Stimulated activated CD4-positive, alpha-beta T cell treated with anti-CD3 and anti-CD28 coated beads, Interleukin-15, amount 100 ng/mL, for 24 hours (primary cell): ENCODE measurements at places on chromosomes 16 and 17.

DNA sequence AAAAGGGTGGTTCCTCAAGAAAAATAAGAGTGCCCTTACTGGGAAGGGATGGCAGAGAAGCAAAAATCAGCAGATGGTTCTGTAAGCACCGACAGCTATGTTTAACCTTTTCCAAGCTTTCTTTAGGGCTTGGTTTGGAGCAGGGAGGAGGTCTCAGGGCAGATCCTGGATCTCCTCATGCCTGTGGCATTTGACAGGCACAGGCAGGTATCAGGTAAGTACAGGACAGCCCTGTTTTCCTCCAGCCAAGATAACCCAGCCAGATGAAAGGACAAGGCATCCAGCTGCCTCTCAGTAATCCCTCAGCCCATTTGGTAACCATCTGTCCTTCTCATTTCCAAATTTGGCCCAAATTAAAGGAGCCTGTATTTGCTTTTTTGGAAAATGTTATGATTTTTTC is 141.5 kb downstream of the TOX3 start:
- DNase-seq = no peak

- no peak for DNase-seq
These were observed 3.5 kb downstream of the ATP2A3 start for GRCh38 chr17:3960764-3961163.

- DNase-seq = no peak
These were observed 18.9 kb downstream of the MSI2 start for GRCh38 chr17:57275071-57275764.

DNA sequence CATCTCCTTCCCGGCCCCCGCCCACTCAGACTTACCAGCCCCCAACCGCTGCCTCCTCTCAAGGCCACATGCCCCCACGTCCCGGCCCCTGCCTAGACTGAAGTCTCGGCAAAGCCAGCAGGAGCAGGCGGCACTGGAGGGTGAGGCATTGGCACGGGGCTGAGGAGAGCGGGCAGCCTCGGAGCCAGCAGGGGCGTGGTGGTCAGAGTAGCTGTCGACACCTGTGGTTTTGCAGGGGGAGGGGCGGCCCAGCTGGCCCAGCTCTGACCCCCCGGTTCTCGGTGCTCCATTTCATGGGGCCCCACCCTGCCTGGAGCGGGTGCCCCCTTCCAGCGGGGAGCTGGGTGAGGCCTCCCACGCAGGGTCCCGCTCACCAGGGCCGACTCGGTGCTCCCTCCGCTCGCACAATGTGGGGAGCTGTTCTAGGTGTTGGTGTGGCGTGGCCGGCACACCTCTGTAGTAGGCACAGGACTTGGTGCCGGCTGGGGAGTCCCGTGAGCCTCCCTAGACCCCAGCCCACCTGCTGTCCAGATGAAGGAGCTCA is 4.7 kb downstream of the CDH15 start:
- DNase-seq = no peak

- DNase-seq = no peak
These were observed 140.9 kb downstream of the SHISA9 start for GRCh38 chr16:13042291-13042685.

- no peak for DNase-seq
These were observed 28.5 kb upstream of the NACA2 start for GRCh38 chr17:61619493-61619892.

GRCh38 chr16:27113341-27113841 is 46.7 kb downstream of the C16orf82 start:
- no peak for DNase-seq

DNA sequence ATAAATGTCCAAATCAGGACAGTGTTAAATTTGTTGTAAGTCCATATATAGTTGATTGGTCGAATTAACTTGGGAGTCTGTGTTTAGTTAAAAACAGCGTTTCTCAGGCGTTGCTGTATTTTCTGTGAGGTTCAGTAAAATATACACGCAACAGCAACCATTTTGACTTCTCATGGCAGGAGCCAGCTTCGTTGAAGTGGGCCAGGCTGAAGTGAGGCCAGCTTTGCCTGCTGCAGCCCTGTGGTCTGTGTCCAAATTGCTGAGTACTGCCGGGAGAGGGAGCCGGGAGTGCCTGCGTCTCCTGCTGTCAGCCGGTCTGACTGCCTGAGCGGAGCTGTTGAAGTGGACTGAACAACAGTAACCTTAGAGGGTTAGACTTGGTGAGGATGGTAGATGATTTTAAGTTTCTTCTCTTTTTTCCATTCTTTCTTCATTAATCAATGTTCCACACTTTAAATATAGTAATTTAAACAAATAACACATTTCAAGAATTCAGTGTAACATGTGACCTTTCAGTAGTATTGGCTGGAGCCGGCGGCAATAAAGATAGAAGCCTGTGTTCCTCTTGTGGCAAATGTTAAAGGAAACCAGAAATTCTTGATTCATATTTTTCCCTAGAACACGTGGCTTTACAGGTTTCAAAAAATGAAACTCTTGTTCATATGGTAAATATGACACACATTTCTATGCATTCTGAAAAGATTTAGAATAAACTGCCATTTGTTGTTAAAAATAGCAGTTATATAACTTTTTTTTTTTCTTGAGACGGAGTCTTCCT is 37.0 kb upstream of the ZNF750 start:
- DNase-seq = no peak

- no peak for DNase-seq
These were observed 28.4 kb downstream of the BAIAP2 start for GRCh38 chr17:81063106-81064093.

DNA sequence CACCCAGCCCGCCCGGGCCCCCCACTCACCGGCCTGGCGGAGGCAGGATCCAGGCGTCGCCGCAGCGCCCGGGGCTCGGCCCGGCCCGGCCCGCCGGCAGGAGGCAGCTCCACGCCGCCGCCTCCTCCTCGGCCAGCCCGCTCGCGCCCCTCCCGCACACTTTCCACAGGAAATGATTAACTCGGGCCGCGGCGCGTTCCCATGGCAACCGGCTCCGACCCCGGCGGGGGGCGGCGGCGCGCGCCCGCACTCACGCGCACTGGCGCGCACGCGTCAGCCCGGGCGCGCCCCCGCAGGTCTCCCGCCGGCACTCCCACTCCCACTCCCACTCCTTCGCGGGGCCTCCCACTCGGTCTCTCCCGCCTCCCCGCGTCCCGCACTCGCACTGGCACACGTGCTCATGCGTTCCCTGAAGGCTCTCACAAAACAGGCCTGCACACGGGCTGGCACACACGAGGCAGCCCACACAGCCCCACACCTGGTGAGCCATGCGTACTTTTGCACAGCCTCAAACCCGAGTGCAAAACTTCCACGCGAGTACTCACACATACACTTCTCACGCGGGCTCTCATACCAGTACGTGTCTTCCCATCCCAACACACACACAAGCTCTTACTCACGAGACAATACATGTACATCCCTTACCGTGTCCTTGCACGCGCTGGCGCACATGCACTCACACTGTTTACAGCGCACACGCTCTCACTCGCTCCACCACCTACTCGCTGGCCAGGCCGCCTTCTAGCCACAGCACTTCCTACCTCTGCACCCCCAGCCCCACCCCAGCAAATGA is at the start of gene KIFC3:
KIFC3 (minus strand) TSS at position 151 of the 793 bp plus-strand sequence. CDS start 4,248 bp downstream, outside the sequence.
- DNase-seq = peak; percentile 82

GRCh38 chr16:21336231-21336630 is 58.1 kb upstream of the CRYM start:
- DNase-seq = no peak

DNA sequence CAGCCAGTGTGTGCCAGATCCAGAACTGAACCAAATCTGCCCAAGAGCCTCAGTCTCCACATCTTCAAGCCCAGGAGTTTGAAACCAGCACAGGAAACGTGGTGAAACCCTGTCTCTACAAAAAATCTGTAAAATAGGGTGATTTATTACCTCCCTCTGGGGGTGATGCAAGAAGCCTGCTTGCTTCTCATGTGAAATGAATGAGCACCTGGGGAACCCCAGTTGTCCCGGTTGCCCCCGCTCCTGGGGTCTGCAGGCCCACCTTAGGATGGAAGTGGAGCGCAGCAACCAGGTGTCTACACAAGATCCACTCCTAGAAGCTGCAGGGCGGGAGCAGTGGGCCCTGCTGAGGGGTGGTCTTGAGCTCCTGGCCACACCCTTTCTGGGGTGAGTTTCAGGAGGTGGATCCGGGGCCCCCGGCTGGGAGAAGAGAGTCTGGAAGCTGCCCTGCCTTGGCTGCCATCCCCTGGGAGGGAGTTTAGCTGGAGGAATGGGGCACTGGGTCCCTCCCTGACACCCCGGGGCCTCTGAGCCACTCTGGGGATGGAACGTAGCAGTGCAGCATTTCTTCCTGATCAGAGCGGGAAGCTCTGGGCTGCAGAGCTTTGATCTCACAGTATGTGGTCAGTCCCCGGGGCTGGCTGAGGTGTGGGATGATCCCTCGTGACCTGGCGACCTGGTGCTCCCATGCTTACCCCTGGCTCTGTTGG is 117.8 kb downstream of the RAB11FIP4 start:
- DNase-seq = peak; percentile 32

- no peak for DNase-seq
These were observed 32.1 kb upstream of the ST6GALNAC1 start for GRCh38 chr17:76675648-76676047.

DNA sequence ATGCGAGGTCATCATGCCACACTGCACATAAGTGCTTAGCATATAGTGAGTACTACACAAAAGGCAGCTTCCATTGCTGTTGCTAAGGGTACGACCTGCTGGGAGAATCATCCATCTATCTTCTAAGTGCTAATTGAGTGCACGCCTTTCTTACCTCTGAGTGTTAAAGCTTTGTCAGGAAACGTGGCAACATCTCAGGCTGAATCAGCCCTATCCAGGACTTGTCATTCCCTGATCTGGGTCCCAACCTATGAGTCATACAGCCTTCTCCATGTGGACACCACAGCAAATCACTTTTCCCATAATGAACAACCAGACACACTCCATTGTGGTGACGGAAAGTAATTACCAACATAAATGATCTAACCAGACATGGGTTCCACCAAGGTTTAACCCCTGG is 201.1 kb upstream of the MAF start:
- DNase-seq = no peak

DNA sequence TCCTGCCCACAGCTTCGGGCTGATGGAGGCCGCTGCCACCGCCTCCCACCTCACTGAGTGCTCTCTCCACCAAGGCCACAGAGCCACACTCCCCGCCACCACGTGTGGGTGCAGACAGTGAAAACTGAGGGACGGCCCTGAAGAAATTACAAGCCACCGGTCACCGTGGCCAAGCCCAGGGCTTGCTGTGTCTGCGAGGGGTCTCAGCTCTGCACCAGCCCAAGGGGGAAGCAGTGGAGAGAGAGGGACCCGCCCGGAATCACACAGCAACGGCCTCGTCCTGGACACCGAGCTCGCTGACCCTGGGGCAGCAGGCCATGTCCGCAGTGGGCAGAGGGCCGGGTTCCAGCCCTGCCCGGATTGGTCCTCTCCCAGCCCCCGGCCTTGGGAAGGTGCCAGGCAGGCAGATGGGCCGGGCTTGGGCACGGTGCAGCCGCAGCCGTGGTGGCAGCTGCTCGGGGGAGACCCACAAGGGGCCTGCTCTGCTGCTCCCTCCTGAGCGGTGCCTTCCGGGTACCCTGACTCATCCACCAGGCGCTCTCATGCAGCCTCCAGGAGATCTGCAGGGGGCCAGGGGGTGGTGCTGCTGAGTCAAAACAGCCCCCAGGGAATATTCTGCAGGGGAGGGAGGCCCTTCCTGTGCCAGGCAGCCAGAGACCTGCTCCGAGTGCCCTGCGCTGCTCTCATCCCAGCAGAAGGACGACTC is 52.0 kb downstream of the CBFA2T3 start:
- DNase-seq = peak; percentile 54

DNA sequence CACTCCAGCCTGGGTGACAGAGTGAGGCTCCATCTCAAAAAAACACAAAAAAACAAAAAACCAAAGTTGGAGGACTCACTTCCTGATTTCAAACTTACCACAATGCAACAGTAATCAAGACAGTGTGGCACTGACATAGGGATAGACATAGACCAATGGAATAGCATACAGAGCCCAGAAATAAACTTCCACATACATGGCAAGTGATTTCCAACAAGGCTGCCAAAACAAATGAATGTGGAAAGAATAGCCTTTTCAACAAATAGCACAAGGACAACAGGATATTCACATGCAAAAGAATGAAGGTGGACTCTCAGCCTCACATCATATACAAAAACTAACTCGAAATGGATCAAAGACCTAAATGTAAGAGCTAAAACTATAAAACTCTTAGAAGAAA is 36.8 kb upstream of the RASD1 start:
- no peak for DNase-seq

DNA sequence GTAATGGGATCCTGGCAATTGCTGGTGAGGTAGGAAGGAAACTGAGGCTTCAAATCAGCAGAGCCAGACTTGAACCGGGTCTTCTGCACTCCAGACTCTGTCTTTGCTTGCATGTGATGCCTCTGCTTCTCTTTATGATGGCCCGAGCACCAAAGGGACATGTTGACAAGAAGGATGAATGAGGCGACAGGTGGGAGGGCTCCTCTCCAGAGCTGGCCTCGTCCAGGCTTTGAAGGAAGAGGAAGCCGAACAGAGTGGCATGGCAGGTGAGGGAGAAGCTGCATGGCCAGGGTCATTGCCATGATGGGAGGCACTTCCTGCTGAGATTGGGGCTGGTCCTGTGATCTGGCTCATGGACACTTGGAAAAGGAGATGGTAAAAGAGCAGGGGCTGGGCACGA is 40.8 kb downstream of the AKAP1 start:
- no peak for DNase-seq

- DNase-seq = no peak
These were observed 34.4 kb downstream of the GDPD1 start for GRCh38 chr17:59254742-59255141.

DNA sequence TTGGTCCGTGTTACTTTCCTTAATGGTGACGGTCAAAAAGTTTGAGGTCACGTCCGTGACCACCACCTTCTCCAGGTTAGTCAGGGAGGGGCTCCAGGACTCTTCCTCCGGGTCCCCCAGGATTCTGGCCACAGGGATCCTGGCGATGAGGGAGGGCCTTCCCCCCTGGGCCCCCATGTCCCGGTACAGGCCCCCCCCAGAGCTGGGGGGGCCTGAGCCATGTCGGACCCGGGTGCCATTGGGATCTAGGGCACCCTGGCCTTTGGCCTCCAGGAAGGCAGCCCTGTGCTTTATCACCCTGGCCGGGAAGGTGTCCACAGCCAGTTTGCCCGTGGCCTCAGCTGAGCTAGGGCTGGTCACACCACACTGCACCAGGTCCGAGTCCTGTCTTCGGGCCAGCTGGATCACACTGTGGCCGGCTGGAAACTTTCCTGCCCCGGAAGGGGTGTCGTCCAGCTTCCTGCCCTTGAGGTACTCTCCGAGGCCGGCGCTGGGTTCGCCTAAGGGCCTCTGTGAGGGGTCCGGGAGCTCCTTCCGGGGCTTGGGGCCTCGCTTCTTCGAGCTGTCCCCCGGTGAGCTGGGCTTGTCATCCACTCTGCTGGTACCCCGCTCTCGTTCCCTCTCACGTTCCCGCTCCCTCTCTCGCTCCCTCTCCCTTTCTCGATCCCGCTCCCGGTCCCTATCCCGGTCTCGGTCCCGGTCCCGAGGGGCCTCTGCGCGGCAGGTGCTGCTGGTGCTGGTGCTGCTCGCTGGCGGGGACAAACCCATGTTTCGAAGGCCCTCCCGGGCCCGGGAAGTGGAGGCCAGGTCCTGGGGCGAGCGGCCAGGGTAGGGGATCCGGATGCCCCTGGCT is 2.0 kb downstream of the CBX8 start:
- DNase-seq = no peak

- DNase-seq = peak; percentile 35
These were observed 365.6 kb downstream of the SLC39A11 start for GRCh38 chr17:72726936-72727335.

- DNase-seq = peak; percentile 41
These were observed 34.9 kb downstream of the ARHGAP17 start for GRCh38 chr16:24980077-24980793.

- DNase-seq = no peak
These were observed 35.1 kb downstream of the GDE1 start for GRCh38 chr16:19486750-19487325.

- DNase-seq = no peak
These were observed 44.7 kb upstream of the HS3ST3A1 start for GRCh38 chr17:13646411-13646810.

GRCh38 chr16:11796227-11797165 is 562 bp downstream of the ZC3H7A start:
- DNase-seq = peak; percentile 37
